ENCODE measurements at places on chromosomes 2 and 18. TPM values are rescaled to one million over a fixed set of nuclear protein-coding genes. Genes with fewer than 3 reads are reported as not detected.

Gene ZBTB7C
- 0.53 TPM for total RNA-seq

Gene RAX
- not detected for total RNA-seq

Gene CCDC85A
- 0.39 TPM for total RNA-seq

Gene ANKRD62
- not detected for total RNA-seq

Gene ACVR1C
- total RNA-seq: 0.01 TPM

Gene RAB11FIP5
- total RNA-seq: 29.9 TPM

Gene SERPINB11
- not detected for total RNA-seq

Gene M1AP
- not detected for total RNA-seq

Gene KCNE4
- total RNA-seq: 0.46 TPM

Gene ATG9A
- 46.8 TPM for total RNA-seq

Gene CPO
- not detected for total RNA-seq

Gene ADD2
- 30.8 TPM for total RNA-seq

Gene CCL20
- total RNA-seq: 3.9 TPM

Gene KCNJ3
- total RNA-seq: not detected

Gene CHRND
- 0.09 TPM for total RNA-seq

Gene COLEC12
- 0.03 TPM for total RNA-seq

Gene MC2R
- not detected for total RNA-seq

Gene FAM110C
- 0.18 TPM for total RNA-seq

Gene SMYD5
- total RNA-seq: 57.7 TPM

Gene SPDYA
- 0.25 TPM for total RNA-seq

Gene DNAJC5G
- total RNA-seq: not detected

Gene TRIB2
- total RNA-seq: 0.51 TPM

Gene IL36RN
- total RNA-seq: 0.12 TPM

Gene GPR35
- 0.83 TPM for total RNA-seq

Gene MAL
- total RNA-seq: 0.27 TPM

Gene UGP2
- total RNA-seq: 114 TPM

Gene PTH2R
- not detected for total RNA-seq

Gene CYS1
- total RNA-seq: 1.3 TPM

Gene HOXD13
- total RNA-seq: 0.19 TPM

Gene PTMA
- 1,847 TPM for total RNA-seq

Gene KCNIP3
- 2.3 TPM for total RNA-seq

Gene LONRF2
- 1.5 TPM for total RNA-seq

Gene CCDC68
- 5.8 TPM for total RNA-seq

Gene TUBA4B
- 0.16 TPM for total RNA-seq

Gene DHRS9
- 3.9 TPM for total RNA-seq

Gene ATP6V1B1
- total RNA-seq: 1.8 TPM

Gene TANC1
- 8.3 TPM for total RNA-seq

Gene STAT4
- 3.9 TPM for total RNA-seq

Gene LTBP1
- total RNA-seq: 34.8 TPM

Gene IL1RL1
- 1.3 TPM for total RNA-seq

Gene ZNF804A
- not detected for total RNA-seq

Gene FN1
- 270 TPM for total RNA-seq
